HuH-7.5 (cell line): ENCODE measurements at places on chromosomes 13 and 19.

DNA sequence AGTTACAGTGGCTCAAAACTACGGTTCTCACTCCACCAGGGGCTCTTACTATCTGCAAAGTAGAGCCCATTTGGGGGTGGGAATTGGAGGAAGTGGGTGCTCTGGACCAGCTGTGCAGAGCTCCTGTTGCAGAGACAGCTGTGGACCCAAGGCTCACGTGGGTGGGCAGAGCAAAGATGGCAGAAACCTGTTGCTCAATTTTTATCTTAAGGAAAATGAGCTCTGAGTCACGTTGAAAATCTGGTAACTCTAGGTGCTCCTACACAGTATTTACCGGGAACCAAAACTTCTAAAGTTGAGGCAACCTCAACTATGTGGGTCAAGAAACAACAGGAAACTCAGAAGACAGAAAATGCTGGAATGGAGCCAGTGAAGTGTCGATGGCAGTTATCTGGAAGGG is 30.2 kb upstream of the SLC15A1 start:
- DNase-seq, result no peak

- peak; percentile 66 for DNase-seq
These were observed 7.0 kb downstream of the CLASRP start for GRCh38 chr19:45045671-45046353.

- no peak for DNase-seq
These were observed 243.4 kb downstream of the ENOX1 start for GRCh38 chr13:43543331-43543730.

DNA sequence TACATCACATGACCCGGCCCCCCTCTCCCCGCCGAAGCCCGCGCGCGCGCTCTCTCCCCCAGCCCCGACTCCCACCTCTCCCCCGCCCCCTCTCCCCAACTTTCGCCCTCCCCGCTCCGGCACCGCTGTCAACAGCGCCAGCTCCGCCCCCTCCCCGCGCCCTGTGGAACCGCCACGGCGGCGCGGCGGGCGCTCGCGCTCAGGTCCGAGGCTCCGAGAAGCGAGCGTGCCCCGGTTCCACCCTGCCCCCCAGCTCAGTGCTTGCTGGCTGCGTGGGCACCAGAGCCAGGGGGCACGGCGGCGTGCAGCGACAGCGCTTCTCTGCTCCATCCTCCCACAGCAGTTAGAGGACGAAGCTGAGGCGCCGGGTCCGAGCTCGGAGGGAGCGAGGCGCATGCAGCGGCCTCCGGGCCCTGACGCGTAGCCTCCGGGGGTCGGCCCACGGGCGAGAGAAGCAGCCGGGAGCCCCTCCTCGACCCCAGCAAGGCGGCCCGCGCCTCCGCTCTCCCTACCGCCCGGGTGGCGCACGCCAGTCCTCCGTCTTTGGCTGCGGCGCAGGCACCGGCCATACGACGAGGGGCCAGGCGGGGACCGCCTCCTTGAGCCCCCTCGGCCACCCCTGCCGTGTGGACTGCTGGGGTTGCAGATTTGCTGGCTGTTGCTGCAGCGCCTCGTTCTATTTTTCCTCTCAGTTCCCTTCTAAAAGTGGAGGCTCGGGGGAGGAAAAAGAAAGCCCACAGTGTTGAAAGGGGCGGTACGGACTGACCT is 109.5 kb downstream of the KCNRG start:
- DNase-seq, result peak; percentile 93

GRCh38 chr19:34767951-34768350 is 5.1 kb downstream of the ZNF599 start:
- DNase-seq, result no peak

DNA sequence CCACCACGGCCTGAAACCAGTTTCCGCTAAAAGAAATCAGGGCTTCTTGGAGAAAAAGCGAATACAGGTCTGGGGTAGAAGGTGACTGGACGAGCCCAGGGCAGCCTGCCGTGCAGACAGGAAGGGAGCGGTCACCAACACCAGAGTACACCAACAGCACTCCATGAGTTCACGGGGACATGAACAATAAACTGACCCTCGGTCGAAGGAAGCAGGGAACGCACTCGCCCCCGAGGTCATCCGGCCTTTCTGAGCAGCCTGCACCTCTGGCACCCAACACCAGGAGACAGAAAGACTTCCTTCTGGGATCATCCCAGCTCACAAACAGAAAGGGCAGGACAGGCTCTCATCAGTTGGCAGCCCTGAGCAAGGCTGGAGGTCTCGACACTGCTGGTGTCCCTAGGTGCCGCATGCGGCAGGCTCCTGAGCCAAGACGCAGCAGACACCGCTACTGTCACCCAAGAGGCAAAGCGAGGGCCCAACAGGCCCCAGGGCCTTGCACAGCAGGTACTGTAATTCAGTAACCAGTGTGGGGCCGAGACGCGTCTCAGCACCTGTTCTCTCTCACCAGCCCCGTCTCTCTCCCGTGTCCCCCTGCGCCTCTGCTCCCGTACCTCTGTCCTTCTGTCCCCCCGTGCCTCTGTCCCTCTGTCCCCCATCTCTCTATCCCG is 18.0 kb downstream of the DCUN1D2 start:
- no peak for DNase-seq

DNA sequence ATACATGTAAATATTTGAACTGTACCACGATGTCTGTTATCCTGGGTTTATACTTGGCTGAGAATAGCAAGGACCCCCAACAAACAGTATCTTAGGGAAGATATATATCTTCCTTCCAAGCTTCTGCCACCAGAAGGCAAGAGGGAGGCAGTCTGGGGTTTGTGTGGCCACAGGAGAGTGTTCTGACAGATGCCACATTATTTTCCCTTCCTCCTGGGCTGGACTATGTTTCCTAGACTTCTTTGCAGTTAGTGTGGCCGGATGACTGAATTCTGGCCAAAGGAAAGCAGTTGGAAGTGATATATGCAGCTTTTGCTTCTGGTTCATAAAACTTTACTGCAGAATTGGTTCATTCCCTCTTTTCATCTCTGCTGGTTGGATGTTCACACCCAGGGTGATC is 39.9 kb upstream of the TMTC4 start:
- DNase-seq, result no peak

DNA sequence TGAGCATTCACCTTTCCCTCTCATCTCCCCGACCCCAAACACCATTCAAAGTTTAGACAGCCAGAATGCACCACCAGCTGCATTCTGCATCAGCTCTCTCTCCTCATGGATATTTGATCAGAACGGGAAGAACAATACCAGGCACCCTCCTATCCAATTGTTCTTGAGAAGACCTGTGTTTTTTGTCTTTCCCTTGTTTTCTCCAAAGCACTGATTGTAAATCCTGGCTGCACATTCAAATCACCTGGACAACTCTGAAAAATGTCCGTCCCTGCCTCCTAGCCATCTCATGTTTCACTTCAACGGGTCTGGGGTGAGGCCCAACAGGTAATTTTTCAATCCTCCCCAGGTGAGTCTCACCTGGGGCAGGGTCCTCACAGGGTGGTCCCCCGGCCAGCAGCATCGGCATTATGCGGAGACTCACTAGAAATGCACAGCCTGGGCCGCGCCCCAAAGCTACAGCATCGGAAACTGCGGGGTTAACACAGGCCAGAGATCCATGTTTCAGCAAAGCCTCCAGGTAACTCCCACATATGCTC is 5.5 kb downstream of the IRS2 start:
- no peak for DNase-seq

GRCh38 chr13:80348750-80349149 is 7.8 kb upstream of the SPRY2 start:
- no peak for DNase-seq

DNA sequence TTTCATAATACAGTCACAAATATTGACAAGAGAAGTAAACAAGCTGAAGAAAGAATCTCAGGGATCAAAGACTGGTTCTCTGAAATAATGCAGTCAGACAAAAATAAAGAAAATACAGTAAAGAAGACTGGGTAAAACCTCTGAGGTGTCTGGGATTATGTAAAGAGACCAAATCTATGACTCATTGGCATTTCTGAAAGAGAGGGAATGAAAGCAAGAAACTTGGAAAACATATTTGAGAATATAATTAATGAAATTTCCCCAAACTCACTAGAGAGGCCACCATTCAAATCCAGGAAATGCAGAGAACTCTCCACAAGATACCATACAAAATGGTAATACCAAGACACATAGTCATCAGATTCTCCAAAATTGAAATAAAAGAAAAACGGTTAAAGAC is 53.0 kb upstream of the GPC6 start:
- DNase-seq, result no peak

DNA sequence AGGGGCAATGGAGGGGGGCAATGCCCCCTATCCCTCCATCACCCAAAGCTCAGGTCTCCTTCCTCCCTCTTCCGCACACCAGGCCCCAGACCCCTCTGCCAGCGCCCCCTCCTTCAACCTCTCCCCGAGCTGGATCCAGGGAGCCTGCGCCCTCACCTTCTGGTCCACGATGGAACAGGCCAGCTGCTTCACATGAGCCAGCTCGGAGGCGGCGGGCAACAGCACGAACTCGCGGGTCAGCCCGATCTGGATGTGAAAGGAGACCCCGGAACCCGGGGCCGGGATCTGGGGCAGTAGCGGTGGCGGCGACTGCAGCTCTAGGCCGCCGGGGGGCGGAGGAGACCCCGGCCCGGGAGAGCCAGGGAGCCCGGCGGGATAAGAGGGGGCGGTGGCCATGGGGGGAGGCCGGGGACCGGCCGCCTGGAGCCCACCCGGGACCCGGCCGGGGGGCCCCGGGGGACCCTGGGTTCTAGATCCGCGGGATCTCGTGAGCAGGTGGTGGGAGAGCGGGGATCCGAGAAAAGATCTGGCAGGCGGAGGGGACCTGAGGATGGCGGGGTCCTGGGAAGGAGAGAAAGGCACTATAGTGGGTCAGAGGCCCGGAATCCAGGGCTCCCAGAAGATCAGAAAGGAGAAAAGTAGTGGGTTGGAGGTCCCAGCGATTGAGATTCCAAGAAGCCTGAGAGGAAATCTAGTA is 791 bp downstream of the PRKD2 start:
- DNase-seq, result peak; percentile 54

- no peak for DNase-seq
These were observed 22.1 kb downstream of the ARID3A start for GRCh38 chr19:947707-948539.

DNA sequence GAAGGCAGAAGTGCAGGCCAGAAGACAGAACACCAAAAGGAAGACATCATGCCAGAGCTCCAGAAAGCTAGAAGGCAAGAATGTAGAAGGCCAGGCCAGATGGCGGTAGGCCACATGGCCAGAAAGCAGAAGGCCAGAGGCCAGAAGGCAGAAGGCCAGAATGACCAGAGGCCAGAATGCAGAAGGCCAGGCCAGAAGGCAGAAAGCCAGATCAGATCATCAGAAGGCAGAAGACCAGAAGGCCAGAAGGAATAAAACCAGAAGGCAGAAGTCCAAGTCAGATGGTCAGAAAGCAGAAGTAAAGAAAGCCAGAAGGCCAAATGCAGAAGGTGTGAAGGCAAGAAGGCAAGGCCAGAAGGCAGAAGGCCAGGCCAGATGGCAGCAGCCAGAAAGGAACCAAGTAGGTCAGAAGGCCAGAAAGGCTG is 185.0 kb downstream of the TUBA3C start:
- DNase-seq, result no peak

DNA sequence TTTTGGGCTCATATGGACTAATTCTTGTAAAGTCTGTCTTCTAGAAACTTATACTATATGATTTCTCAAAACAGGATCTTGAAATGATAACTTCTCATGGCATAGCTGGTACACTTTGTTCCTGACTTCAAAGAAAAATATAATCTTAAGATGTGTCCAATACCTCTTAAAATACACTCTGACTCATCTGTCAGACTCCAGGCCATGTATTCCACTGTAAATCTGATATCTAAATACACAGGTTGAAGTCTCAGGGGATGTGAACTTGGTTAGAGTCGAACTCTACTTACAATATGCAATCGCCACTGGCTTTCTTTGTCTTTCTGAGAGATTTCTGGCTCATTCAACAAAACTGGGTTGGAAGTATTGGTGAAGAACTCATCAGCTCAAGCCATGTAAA is 99.8 kb downstream of the LACC1 start:
- no peak for DNase-seq
